NCI-H1417 treated with DMSO at 0.1 percent for 48 hours (cell line): ENCODE measurements at places on chromosomes 5 and 9.

DNA sequence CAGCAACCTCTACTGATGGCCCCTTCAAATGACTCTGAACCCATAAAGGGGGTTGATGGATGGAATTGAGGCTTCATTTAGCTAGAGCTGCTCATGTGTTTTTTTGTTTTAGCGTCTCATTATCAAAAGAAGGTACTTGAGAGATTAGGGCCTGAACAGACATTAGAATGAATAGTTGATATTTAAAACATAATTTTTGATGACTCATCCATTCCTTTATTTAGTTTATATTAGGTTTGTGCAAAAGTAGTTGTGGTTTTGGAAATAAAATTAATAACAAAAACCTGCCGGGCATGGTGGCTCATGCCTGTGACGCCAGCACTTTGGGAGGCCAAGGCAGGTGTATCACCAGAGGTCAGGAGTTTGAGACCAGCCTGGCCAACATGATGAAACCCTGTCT lies 485.9 kb downstream of the PSAT1 start:
- no peak for DNase-seq

DNA sequence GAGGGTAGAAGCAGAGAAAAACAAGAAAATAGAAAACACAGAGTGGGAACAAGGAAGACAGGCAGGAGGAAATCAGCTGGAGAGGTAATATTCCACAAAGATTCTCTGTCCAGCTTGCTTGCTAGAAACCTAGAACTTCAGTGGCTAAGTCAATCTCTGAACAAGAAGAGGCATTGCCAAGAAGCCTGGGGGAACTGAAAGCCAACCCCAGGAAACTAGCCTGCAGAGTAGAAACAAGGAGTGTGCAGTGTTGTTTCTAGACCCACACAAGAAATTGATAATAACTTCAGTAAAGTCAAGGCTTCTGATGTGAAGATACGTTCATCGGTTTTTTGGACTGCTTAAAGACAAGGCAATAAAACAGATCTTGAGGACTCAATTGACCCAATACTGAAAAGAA lies 234.5 kb upstream of the MAP3K1 start:
- DNase-seq: no peak

- DNase-seq: no peak
Observed at GRCh38 chr9:89611425-89611824, 6.6 kb downstream of the GADD45G start.

- no peak for DNase-seq
Observed at GRCh38 chr5:41109186-41109585, 38.0 kb upstream of the MROH2B start.

DNA sequence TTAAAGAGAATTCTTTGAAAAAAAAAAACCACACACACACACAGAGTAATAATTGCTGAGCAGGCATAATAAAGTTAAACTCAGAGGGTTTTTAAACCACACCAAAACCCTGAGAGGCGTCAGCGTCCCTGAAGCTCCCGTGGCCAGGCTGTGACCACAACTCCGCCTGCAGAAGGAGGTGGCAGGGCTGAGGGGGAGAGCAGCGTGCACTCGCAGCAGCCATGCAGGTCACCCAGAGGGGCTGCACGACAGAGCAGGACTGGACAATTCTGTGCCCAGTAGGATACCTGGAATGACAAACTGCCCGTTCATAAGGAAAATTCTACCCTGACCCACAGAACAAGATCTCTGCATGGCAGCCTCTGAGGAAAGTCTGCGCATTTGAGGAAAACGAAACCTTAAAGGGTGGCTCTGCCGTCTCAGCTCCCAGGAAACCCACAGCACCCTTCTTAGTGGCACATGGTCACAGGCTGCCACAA lies 44.0 kb downstream of the ROR2 start:
- no peak for DNase-seq

DNA sequence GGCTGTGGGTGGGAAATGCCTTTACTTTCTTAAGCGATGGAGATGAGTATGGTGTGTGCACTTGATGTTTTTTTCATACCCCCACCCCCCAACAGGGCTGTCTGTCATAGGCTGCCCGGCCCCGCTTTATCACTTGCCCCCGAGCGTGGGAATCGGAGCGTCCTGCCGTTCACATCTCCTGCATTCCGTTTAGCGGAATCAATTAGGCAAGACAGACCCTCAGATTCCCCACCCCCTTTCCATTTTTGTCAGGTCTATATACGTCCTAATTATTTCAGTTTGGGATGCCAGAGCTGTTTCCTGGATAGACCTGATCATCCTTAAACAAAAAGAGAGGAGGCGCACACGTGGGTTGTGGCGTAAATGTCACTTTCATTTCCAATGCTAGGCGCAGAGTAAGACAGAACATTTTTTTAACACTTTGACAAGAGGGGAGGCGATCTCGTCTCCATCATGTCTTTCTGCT lies 217.2 kb downstream of the MEF2C start:
- no peak for DNase-seq

- no peak for DNase-seq
Observed at GRCh38 chr5:176180339-176180738, 57.9 kb upstream of the SIMC1 start.

DNA sequence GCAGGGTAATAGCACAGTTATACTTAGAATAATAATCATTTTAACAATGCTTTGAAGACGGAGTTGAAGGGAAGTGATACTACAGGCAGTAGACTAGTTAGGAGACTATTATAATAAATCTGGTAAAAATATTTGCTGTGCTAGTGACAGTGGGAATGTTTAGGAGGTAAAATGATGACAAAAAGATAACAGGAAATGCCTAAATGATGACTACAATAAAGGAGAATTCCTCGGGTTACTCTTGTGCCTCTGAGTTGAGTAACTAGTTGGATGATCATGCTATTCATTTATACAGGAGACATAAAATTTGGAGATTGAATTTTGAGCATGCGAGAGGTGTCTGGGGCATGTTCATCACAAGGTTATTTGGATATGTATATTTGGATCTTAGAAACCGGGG lies 32.2 kb upstream of the PAM start:
- DNase-seq: no peak

DNA sequence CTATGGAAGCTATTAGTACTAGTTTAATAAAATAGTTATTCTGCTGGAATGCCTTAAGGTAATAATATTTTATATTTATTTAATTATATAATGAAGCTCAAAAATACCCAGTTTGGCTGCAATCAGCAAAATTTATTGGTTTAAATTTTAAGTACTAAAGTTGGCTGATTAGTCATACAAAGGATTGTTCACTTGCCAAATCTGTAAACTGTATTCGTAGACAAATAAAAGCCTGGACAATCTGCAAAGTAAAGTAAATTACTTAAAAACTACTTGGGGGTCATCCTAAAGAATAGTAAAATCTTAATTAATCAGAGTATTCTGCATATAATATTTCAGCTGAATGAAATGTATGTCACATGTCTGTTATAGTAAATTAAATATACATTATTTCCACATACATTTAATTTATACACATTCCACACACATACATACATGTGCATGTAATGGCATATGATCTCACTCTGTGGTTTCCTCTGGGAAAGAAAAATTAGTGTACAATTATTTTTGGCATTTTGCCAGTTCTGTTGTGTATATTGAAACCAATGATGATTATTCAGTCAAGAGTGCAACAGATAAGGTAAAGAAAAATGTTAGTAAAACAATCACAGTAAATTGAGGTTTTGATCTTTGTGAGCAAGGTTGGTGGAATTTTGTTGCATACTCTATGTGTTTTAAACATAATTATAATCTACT lies 455.9 kb downstream of the CDH9 start:
- no peak for DNase-seq

DNA sequence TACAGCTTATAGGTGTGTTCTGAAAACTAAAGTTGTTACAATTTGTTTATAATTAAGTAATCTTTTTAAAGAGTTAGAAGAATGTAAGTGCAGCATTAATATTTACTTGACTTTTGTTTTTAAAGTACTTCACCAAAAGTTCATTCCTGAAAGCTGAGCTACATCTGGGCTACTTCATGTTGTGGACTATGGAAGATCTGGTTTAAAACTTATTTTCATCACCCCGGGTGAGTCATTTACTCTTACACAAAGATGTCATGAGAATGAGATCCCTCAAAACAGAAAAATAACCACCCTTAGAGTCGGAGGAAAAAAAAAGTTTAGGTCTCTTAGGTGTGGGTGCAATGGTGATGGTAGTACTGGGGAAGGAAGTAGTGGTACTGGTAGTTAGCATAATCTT lies 5.1 kb downstream of the POU5F2 start:
- DNase-seq: no peak

- DNase-seq: no peak
Observed at GRCh38 chr9:129569502-129570449, 51.1 kb downstream of the C9orf50 start.

- DNase-seq: no peak
Observed at GRCh38 chr9:108963459-108964143, 29.4 kb downstream of the ABITRAM start.

- DNase-seq: no peak
Observed at GRCh38 chr9:127390563-127390962, 6.4 kb upstream of the SLC2A8 start.

DNA sequence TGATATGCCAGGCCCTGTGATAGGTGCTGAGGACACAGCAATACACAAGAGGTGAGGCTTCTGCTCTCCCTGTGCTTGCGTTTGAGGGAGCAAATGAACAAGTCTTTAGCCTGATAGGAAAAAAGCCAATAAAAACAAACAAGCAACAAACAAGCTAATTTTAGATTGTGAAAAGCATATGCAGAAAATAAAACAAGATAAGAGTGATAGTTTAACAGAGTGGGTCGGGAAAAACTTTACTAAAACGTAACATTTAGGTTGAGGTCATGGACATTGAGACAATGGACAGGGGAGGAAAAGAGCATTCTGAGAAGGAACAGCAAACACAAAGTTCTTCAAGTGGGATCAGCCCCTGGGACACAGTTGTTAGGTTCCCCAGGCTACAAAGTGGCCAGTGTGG lies 4.3 kb downstream of the SMIM3 start:
- DNase-seq: no peak

- no peak for DNase-seq
Observed at GRCh38 chr9:6054280-6055099, 39.1 kb upstream of the RANBP6 start.

- DNase-seq: no peak
Observed at GRCh38 chr9:116027096-116027495, 126.5 kb upstream of the PAPPA start.

GRCh38 chr5:40623480-40624420 lies 56.0 kb upstream of the PTGER4 start:
- DNase-seq: no peak

GRCh38 chr9:75142202-75142601 lies 53.9 kb downstream of the OSTF1 start:
- DNase-seq: no peak

DNA sequence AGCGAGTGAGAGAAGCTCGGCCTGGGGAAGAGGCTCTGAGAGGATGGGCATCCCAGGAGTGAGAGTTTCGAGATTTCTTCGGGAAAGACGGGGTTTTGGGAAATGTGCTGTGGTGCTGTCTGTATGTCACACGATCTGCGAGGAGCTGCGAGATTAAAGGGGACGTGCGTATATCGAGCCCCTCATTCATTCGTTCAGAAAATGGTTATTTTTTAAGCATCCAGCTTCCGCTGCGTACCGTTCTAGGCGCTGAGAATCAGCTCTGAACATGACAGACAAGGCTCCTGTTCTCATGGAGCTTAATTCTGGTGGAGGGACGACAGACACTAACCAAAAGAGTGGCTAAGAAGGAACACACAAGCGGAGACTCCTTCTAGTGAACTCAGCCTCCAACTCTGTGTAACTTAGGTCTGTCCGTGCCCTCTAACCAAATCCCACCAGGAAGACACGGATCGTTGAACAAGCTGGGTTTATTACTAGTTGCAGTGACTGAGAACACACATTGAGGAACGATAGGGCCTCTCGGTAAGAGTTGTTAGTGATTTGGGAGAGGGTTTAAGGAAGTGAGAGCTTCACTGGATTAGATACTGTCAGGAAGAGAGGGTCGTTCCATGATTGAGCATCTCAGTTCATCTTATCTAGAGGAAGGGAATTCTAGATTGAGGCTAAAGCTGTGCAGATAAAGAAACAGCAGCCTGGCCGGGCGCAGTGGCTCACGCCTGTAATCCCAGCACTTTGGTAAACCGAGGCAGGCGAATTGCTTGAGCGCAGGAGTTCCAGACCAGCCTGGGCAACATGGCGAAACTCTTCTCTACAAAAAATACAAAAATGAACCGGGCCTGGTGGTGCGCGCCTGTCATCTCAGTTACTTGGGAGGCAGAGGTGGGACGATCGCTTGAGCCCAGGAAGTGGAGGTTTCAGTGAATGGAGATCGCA lies 1.0 kb upstream of the FBXW11 start:
- DNase-seq: no peak

DNA sequence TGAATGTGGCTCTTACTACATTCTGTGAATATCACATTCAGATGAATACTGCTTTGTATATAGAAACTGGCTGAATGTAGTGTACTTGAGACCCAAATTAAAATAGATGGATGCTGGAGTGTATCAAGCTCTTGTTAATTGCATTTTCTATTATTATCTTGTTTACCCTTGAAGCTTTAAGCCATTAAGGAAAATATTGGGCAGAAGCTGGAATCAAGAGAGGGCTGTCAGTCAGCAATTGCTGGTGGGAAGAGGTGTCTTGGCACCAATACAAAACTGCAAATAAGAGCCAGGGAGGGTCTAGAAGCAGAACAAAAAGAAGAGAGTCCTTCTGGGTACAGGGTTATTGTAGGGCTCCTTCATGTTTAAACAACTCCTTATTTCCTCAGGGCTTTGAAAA lies 38.8 kb downstream of the MUSK start:
- DNase-seq: peak; percentile 73

GRCh38 chr9:136510561-136510960 lies 27.7 kb upstream of the SEC16A start:
- no peak for DNase-seq

DNA sequence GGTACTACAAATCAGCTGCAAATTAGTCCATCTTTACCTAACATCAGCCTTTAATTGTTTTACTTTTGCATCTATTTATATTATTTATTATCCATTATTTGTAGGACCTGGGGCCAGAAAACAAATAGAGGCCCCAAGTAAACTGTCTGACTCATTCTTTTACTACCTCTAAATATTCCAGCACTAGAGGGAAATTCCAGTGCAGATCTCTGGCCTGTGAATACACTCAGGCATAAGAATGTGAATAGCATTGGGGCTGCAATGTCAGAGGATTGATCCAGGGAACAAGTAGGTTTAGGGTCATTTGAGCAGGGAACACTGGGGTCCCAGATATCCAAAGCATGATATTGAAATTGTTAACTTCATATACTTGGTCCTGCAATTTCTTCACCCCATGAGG lies 176.6 kb upstream of the TYRP1 start:
- no peak for DNase-seq
